ENCODE measurements at places on chromosomes 1 and 21.

GRCh38 chr21:46551636-46552241, 53.1 kb downstream of the S100B start:
- peak; percentile 92 for DNase-seq

GRCh38 chr1:64530969-64531692, 61.2 kb downstream of the CACHD1 start:
- DNase-seq = no peak

GRCh38 chr1:175225805-175226129, 33.2 kb upstream of the KIAA0040 start:
- DNase-seq = peak; percentile 79

GRCh38 chr1:89331890-89332289, 32.0 kb upstream of the GBP6 start:
- DNase-seq = no peak

DNA sequence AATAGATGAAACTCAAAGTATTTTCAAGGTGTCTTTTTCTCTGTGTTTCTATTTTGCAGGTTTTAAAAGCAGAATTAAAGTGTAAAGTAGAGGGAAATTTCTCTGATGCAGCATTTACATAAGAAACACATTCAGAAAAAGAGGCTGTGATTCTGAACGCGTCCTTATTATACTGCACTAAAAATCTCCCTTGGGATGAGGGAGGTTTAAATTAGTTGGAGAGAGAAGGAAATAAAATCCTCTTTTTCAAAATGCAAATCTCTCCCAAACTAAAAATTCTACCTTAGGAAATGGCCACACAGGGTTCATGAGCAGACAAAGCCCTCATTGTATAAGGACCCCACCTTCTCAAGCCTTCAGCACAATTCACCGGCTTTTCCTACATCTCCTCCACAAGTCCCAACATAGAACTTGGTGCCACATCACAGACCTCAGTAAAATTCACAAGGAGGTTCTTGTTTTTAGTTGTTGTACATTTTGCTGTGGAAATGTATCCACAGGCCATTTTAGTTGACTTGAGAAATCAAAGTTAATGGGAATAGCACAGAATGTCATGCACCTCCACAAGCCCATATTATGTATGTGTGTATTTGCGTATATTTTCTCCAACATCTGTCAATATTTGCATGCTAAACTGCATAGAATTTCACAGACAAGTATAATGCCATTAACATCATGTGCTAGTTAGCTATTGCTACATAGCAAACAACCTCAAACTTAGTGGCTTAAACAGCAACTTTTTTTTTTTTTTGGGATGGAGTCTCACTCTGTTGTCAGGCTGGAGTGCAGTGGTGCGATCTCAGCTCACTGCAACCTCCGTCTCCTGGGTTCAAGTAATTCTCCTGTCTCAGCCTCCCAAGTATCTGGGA, 59.8 kb downstream of the MAB21L3 start:
- no peak for DNase-seq

DNA sequence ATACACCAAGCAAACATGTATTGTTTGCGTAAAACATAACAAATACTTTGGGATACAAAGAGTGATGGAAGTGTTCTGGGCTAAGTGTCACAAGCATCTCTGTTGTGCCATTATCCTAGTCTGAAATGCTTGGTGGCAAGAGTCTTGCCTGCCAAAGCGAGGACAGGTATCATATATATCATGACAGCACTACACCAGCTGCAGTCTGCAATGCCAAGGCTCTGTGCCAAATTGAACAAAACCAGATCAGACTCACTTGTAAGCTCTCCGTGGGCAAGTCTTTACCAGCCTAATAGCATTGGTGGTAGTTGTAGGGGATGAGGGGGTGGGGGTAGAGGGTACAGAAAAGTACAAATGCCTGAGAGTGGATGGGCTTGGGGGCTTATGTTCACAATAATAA, 119.2 kb downstream of the RWDD3 start:
- no peak for DNase-seq

DNA sequence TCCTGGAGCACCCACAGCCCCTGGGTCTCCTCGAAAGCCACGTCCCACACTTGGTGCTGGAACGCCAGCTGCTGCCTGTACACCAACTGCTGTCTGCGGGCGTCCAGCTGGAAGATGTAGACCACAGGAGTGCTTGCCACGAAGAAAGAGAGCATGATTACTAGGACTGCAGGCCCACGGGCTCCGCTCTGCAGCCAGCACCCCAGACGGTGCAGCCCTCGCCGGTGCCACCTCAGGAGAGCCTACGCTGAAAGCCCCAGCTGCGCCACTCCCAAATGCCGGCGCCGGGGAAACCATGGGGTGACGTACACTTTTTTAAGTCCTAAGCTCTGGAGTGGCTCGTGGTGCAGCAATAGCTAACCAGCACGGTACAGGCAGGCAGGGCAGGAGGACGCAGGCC, 25.7 kb downstream of the WDR4 start:
- no peak for DNase-seq

- DNase-seq = no peak
Observed at GRCh38 chr1:28193701-28194161, 17.2 kb upstream of the PTAFR start.

GRCh38 chr1:87132284-87132870, 196.3 kb upstream of the LMO4 start:
- DNase-seq = no peak

- no peak for DNase-seq
Observed at GRCh38 chr1:4108758-4109627, 208.9 kb upstream of the C1orf174 start.

GRCh38 chr1:97745912-97746311, 174.9 kb downstream of the DPYD start:
- DNase-seq = no peak

DNA sequence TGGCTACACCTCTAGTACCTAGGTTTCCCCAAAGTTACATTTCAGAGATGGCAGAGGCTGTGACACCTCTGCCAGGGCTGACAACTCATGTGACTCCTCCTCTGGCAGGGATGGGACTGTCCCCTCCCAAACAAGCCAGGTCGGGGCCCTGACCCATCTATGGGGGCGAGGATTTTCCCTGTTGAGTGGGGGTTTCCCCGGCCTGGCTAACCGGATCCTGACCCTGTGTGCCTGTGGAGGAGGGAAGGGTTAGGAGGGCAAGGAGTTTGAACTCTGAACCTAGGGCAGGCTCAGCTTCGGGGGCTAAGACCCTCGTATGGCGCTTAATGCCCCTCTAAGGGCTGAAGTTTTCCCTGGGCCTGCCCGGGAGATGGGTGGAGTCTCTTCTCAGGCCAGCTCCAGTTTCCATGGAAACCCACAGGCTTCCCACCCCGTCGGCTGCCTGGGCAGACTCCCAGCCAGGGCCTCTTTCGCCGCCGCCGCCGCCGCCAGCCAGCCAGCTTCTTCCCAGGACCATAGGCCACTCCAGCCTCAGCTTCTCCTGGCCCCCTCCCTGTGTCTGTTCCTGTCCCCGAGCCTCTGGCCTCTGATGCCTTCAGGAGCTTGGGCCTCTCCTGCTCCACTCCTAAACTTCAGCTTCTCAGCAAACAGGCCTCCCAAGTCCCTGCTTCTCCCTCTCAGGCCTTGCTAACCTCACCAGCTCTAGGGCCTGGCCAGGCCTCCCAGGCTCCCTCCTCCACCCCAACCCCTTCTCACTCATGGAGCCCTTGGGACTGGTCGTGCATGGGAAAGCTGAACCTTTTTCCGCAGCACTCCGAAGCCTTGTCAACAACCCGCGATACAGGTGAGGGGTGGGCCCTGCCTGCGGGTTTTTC, at the start of gene BTBD19:
BTBD19 (plus strand) TSS at position 461 of the 875 bp plus-strand sequence; CDS start at position 759, 298 bp downstream.
- DNase-seq = no peak

- DNase-seq = no peak
Observed at GRCh38 chr1:117655220-117655577, 49.4 kb downstream of the TENT5C start.

- DNase-seq = no peak
Observed at GRCh38 chr1:6897138-6897537, 111.9 kb downstream of the CAMTA1 start.

- DNase-seq = no peak
Observed at GRCh38 chr1:5220821-5221220, 566.4 kb downstream of the AJAP1 start.

GRCh38 chr1:223189903-223190724, 47.1 kb upstream of the TLR5 start:
- DNase-seq = no peak

GRCh38 chr1:88890131-88890530, 1.2 kb downstream of the GTF2B start:
- DNase-seq = no peak

- no peak for DNase-seq
Observed at GRCh38 chr1:18879791-18880309, 20.4 kb upstream of the TAS1R2 start.
